ENCODE measurements at places on chromosomes 2 and 18.

GRCh38 chr2:47056868-47057686 is 98.0 kb downstream of the STPG4 start:
- DNase-seq: no peak

DNA sequence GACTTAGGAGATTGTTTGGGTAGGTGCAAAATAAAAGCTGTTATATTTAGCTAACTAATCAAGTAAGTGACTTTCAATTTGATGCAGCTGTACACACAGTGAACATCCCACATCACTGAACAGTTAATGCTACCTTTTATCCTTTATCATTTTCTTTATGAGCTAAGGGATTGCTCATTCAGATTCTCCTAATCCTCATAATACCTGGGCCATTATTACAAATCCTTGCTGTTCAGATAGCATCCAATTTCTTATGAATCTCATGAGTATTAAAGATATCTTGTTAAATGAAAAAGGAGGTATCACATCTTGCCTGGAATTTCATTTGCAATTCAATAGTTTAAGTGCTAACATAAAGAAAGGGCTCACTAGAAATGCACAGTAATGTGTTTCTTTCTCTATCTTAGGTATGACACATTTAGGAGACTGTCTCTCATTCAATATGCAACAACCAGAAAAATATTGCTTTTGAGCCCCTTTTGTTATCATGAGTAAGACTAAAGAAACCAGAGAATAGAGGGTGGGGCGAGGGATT is 918.5 kb downstream of the CBLN2 start:
- DNase-seq: no peak

- DNase-seq: no peak
Measured at GRCh38 chr18:74234326-74235171, 57.2 kb downstream of the CYB5A start.

DNA sequence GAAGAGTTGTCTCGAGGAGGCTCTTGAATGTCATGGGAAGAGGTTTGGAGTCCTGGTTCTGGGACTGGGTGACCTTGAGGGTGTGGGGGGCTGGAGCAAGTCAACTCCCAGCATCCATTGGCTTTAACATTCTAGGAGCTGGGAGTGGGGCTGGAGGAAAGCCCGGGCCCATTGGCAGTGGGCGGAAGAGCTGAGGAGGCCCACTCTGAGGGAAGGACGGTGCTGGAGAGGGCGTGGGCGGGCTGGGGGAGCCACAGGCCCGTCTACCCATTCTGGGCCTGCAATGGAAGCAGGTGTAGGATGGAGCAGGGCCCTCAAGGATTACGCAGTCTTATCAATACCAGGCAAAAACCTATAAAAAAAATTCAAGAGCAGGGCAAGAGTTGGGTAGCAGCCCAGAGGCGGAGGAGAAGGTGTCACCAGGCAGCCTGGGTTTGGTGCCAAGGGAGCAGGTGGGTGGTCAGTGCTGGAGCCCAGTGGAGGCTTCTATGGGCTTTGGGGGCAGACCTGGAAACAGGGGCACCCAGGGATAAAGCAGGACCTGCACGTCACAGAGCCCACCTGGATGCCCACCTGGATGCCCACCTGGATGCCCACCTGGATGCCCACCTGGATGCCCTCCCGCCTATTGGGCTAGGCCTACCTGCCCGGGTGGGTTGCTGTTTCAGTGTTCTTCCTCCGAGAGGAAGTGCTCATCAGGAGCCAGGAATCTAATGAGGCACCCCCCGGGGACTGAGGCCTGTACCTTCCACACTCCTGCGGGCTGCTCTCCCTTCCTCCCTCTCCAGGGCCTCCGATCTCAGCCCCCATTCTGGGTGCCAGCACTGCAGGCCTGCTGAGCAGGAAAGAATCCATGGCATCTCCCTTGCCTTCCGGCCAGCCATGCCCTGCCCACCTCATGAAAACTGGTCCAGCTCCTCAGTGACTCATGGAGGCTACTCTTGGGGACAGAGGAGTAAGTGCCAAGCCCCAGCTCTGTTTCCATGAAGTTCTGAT is 71.3 kb downstream of the CTIF start:
- DNase-seq: no peak

DNA sequence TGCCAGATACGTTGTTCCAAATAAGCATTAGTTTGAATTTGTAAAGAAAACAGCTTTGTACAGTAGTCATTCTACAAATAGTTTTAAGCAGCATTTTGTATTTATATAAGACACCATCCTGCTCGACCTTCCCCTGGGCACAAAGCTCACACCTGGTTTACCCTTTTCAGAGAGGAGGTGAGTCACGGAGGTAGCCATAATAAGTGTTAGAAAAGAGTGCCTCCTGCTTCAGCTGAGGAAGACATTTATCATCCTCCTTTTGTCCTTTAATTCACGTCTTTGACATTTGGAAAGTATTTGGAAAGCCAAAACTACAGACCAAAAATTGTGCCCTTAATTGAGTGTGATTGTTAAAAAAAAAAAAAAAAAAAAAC is 6.8 kb downstream of the RAB12 start:
- no peak for DNase-seq

- no peak for DNase-seq
Measured at GRCh38 chr2:84472856-84473565, 13.9 kb upstream of the SUCLG1 start.

DNA sequence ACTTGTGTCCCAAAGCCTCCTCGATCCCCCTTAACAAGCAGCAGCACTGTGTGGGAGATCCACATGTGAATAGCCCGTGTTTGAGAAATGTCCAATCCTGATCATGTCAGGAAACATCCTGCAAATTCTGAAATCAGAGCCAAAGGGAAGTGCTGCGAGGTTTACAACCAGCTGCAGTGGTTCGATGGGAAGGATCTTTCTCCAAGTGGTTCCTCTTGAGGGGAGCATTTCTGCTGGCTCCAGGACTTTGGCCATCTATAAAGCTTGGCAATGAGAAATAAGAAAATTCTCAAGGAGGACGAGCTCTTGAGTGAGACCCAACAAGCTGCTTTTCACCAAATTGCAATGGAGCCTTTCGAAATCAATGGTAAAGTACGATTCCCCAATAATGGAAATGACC is at the start of gene MARCO:
Gene MARCO (plus strand): TSS at position 164 of the 400 bp plus-strand sequence. CDS start 107 bp downstream, at position 271.
- no peak for DNase-seq

GRCh38 chr18:76765649-76766048 is 56.7 kb upstream of the ZNF236 start:
- DNase-seq: no peak

DNA sequence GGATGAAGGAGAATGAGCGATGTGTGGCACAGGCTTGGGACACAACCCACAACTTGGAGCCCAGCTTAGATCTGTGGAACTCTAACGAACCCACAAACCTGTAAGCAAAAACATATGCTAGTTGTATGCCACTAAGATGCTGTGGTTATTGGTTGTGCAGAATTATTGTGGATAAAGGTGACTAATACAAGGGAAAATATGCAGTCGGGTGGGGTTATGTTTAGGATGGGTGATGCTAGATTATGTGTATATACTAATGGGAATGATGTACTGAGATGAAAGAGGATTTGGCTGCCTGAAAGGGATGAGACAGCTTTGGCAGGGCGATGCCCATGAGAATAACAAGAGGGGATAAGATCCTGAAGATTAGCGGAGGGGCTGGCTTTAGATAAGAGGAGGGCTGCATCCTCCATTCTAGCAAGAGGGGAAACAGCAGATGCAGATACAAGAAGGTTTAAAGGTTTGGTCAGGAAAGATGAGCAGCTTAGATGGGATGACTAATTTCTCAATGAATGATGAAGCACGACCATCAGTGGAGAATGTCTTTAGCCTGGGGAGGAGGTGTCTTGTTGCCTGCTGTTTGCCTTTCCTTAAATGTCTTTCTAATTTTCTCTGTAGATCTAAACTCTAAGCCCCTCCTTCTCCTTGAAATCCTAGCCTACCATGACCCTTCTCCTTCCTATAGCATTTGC is 49.6 kb downstream of the GALNT14 start:
- DNase-seq: no peak

DNA sequence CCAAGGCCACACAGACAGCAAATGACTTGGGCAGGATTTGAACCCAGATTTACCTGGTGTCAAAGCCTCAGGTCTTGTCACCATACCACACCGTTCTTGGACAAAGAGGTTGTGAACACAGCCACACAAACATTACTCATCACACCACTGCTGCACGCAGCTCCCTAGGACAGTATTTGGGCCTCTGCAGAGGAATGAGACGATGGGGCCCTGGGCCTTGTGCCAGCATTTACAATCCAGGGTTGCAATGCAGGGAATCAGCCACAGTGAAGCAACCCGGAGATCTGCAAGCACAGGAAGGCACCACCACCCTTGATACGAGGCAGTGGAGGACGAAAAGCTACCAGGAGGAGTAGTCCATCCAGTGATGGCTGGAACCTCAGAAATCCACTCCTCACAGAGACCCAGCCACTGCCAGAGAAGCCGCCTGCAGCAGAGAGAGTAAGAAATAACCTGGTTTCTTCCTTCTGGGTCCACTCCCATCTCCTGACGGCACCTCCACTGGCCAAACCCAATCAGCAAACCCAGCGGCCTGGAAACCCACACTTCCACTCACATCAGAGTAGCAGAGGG is 3.7 kb upstream of the MTCL1 start:
- DNase-seq: no peak

- DNase-seq: no peak
Measured at GRCh38 chr18:23857164-23857552, 157.4 kb upstream of the TTC39C start.

DNA sequence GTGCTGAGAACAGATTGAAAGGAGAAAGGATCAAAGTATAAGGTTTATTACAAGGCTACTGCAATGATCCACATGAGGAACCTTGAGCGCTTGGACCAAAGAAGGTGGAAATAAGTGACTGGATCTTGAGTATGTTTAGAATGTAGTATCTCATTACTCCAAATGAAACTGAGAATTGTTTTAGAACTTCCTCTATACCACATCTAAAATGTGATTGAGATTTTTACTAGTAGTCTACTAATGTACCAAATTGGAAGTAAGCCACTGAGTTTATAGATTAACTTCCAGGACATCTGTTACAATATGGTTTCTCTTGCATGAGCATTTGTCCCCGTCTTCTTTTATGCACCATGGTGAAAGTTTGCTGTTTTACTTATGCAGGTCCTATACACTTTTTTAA is 300.5 kb downstream of the SUCLG1 start:
- DNase-seq: no peak

DNA sequence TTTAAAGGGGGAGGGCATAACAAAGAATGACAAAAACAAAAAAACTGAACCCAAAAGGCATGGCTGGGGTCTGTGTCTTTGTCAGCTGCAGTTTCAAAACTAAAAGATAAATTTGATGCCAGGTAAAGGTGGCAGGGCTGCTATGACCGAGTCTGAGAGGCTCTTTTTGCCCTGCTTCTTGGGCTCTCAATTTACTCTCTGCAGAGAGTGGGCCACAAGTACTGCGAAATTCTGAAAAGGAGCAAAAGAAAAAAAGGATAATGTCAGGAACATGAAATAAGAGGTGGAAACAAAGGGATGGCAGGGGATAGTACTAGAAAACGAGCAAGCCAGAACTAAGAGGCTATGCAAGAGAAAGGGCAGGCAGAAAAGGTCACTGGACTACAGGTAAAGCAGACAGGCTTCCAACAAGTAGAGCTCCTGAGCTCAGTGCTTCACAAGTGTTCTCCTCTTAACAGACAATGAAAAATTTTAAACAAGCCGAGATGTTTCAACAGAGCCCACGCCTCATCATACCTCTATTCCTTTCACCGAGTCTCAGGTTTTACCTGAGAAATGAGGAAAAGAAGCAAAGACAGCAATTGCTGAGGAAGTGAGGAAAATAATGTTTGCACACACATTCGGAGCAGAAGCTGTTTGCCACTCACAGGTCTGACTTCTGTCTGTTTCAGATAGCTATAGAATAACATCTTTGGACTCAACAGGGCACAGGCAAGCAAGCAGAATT is 7.3 kb downstream of the IRS1 start:
- DNase-seq: peak; percentile 24

GRCh38 chr18:62732617-62733016 is 17.3 kb downstream of the PHLPP1 start:
- DNase-seq: no peak

DNA sequence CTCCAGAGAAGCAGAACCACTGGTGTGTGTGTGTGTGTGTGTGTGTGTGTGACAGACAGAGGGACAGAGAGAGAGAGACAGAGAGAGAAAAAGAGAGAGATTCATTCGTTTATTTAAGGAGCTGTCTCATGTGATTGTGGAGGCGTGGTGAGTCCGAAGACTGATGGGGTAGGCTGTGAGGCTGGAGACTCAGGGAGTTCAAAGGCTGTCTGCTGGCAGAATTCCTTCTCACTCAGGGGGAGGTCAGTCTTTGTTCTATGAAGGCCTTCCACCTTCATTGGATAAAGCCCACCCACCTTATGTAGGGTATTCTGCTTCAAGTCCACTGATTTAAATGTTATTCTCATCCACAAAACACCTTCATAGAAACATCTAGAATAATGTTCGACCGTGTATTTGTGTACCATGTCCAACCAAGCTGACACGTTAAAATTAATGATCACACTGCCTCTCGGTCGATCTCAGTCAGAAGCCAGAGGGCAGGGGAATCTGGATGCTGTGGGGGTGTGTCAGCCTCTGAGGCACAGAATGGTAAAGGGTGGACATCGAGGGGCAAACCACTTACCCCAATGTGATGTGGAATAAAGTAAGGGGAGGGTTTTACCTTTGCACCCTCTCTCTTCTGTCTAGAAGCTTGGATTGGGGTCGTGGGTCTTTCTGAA is 275.6 kb downstream of the SLC4A3 start:
- no peak for DNase-seq

- DNase-seq: no peak
Measured at GRCh38 chr2:237429753-237430152, 15.8 kb upstream of the COL6A3 start.

DNA sequence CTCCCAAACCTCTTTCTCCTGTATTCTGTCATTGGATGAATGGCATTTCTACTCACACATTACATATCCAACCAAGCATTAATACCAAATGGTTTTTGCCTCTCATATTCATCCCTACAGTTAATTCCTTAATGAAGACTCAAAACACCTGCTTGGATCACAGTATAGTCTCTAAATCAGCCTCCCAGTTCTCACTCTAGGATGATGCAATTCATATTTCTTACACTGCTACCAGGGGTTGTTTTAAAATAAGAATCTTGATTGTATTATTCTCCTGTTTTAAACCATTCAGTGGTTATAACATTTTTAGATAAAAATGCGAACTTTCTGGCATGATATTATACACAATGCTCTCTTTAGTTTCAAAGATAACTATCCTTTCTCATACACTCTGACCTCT is 281.4 kb upstream of the ZEB2 start:
- DNase-seq: no peak

- DNase-seq: peak; percentile 17
Measured at GRCh38 chr2:238908960-238909951, 61.4 kb downstream of the TWIST2 start.

GRCh38 chr18:10519366-10519765 is 6.5 kb upstream of the NAPG start:
- DNase-seq: no peak

- no peak for DNase-seq
Measured at GRCh38 chr18:58362027-58362575, 266.8 kb downstream of the ALPK2 start.

GRCh38 chr2:67986258-67986657 is 76.5 kb downstream of the C1D start:
- no peak for DNase-seq

Data from SW480 (cell line).